ENCODE measurements at places on chromosomes 6 and 20. TPM values are rescaled to one million over a fixed set of nuclear protein-coding genes. Genes with fewer than 3 reads are reported as not detected.

The BFSP1 gene
- total RNA-seq, result 0.69 TPM

GRCh38 chr6:151689499-151690201 lies 117.8 kb upstream of the ESR1 start:
- no peak overlapping the region for H3K27ac ChIP-seq
- H3K36me3 ChIP-seq, result no peaks in the 10 kb centered on the region
- H3K27me3 ChIP-seq, result no peaks in the 10 kb centered on the region
- H3K4me3 ChIP-seq, result no peak overlapping the region
- H3K4me1 ChIP-seq, result no peaks in the 10 kb centered on the region

DNA sequence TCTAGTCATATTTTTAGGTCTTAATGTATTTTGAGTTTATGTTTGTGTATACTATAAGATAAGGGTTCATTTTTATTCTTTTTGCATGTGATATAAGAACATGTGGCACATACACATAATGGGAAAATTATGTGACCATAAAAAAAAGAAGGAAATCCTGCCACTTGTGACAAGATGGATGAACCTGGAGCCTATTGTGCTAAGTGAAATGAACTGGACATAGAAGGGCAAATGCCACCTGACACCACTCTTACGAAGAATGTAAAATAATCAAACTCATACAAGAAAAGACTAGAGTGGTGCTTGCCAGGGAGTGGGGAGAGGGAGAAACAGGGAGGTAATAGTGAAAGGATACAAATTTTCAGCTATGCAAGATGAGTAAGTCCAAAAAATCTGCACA lies 126.1 kb downstream of the PLEKHG1 start:
- peaks cover 2% of the 10 kb centered on the region for H3K27me3 ChIP-seq
- DNase-seq, result no peak
- H3K4me3 ChIP-seq, result no peak overlapping the region
- H3K27ac ChIP-seq, result no peak overlapping the region

- H3K4me3 ChIP-seq, result no peak overlapping the region
- peak overlapping the region; percentile 72 for H3K27ac ChIP-seq
- peaks cover 4% of the 10 kb centered on the region for H3K36me3 ChIP-seq
- H3K27me3 ChIP-seq, result no peaks in the 10 kb centered on the region
These were observed 115.6 kb upstream of the B3GAT2 start for GRCh38 chr6:71072508-71072907.

The IL17F gene
- not detected for total RNA-seq

- no peak for DNase-seq
- no peaks in the 10 kb centered on the region for H3K4me1 ChIP-seq
- no peaks in the 10 kb centered on the region for H3K36me3 ChIP-seq
- H3K27me3 ChIP-seq, result no peaks in the 10 kb centered on the region
- no peak overlapping the region for H3K4me3 ChIP-seq
These were observed 387.1 kb upstream of the AGPAT4 start for GRCh38 chr6:161660666-161661571.

GRCh38 chr6:36973647-36974046 lies 12.3 kb downstream of the MTCH1 start:
- peaks cover 2% of the 10 kb centered on the region for H3K27me3 ChIP-seq
- no peak overlapping the region for H3K4me3 ChIP-seq
- H3K27ac ChIP-seq, result no peak overlapping the region
- DNase-seq, result no peak
- no peaks in the 10 kb centered on the region for H3K4me1 ChIP-seq

The SOBP gene
- 16.1 TPM for total RNA-seq

DNA sequence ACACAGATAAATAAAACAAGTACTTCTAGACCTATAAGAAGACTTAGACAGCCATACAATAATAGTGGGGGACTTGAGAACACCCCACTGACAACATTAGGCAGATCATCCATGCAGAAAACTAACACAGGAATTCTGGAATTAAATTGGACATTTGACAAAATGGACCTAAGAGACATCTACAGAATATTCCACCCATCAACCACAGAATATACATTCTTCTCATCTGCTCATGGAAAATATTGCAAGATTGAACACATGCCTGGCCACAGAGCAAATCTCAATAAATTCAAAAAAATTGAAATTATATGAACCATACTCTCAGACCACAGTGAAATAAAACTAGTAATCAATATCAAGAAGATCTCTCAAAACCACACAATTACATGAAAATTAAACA lies 44.3 kb upstream of the KIAA1586 start:
- no peak overlapping the region for H3K27ac ChIP-seq
- peaks cover 5% of the 10 kb centered on the region for H3K36me3 ChIP-seq
- H3K4me3 ChIP-seq, result no peak overlapping the region
- H3K4me1 ChIP-seq, result no peaks in the 10 kb centered on the region

DNA sequence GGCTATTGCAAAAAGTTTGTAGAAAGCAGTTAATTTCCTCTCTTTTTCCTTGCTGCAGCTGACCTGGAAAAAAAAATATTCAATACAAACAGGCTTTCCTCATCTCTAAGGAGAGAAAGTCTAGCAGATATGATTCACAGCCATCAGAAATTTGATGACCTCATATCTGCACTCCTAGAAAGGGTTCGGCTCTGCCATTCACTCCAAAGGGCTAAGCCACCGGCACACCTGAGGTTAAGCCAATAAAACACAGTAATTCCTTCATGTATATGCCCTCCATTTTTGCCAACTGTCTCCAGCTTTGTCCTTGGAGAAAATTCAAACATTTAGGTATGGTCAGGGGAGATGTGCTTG lies 18.7 kb upstream of the LY86 start:
- H3K4me1 ChIP-seq, result peaks cover 2% of the 10 kb centered on the region
- H3K27ac ChIP-seq, result no peak overlapping the region
- H3K4me3 ChIP-seq, result no peak overlapping the region

DNA sequence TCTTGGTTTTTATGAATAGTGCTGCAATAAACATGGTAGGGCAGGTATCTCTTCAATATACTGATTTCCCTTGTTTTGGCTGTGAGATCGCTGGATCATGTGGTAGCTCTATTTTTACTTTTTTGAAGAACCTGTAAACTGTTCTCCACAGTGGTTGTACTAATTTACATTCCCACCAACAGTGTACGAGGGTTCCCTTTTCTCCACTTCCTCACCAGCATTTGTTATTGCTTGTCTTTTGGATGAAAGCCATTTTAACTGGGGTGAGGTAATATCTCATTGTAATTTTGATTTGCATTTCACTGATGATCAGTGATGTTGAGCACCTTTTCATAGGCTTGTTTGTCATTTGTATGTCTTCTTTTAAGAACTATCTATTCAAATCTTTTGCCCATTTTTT lies 8.0 kb upstream of the ARG1 start:
- DNase-seq, result no peak
- no peaks in the 10 kb centered on the region for H3K36me3 ChIP-seq
- H3K4me1 ChIP-seq, result no peaks in the 10 kb centered on the region
- H3K4me3 ChIP-seq, result no peak overlapping the region

- no peak overlapping the region for H3K27ac ChIP-seq
- H3K4me3 ChIP-seq, result no peak overlapping the region
- peaks cover 13% of the 10 kb centered on the region for H3K4me1 ChIP-seq
- H3K36me3 ChIP-seq, result no peaks in the 10 kb centered on the region
- DNase-seq, result no peak
These were observed 45.8 kb upstream of the PIM1 start for GRCh38 chr6:37123957-37124729.

GRCh38 chr20:64168381-64169090 lies 4.3 kb downstream of the MYT1 start:
- peak overlapping the region; percentile 99 for H3K4me3 ChIP-seq
- H3K27me3 ChIP-seq, result peaks cover 42% of the 10 kb centered on the region
- peaks cover 5% of the 10 kb centered on the region for H3K36me3 ChIP-seq
- peak overlapping the region; percentile 100 for H3K27ac ChIP-seq
- DNase-seq, result no peak

The RAD21L1 gene
- total RNA-seq, result not detected

The HSPA12B gene
- total RNA-seq, result 0.44 TPM

GRCh38 chr20:15063081-15063480 lies 725.7 kb upstream of the FLRT3 start:
- H3K4me1 ChIP-seq, result peaks cover 2% of the 10 kb centered on the region
- no peaks in the 10 kb centered on the region for H3K36me3 ChIP-seq
- H3K27me3 ChIP-seq, result no peaks in the 10 kb centered on the region
- H3K4me3 ChIP-seq, result no peak overlapping the region

- H3K4me1 ChIP-seq, result no peaks in the 10 kb centered on the region
- H3K27me3 ChIP-seq, result peaks cover 2% of the 10 kb centered on the region
- DNase-seq, result no peak
- no peak overlapping the region for H3K4me3 ChIP-seq
- peaks cover 3% of the 10 kb centered on the region for H3K36me3 ChIP-seq
These were observed 18.3 kb downstream of the ZNF335 start for GRCh38 chr20:45953672-45954071.

DNA sequence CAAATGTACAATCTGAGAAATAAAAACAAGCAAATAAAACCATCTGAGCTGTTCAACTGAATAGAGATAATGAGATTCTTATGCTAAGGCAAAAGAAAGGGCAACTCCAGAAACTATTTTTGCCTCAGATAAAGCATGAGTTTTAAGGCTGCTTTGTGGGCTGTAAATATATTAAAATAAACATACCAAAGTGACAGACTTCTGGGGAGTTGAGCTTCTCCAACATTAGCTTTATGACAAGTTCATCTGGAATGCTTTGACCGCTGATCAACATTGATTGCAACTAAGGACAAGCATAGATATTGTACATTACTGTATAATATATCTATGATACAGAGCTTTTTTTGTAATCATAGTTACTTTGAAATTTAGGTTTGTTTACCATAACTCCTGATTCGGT lies 19.3 kb downstream of the AK9 start:
- no peaks in the 10 kb centered on the region for H3K4me1 ChIP-seq
- no peak for DNase-seq
- H3K27me3 ChIP-seq, result no peaks in the 10 kb centered on the region

DNA sequence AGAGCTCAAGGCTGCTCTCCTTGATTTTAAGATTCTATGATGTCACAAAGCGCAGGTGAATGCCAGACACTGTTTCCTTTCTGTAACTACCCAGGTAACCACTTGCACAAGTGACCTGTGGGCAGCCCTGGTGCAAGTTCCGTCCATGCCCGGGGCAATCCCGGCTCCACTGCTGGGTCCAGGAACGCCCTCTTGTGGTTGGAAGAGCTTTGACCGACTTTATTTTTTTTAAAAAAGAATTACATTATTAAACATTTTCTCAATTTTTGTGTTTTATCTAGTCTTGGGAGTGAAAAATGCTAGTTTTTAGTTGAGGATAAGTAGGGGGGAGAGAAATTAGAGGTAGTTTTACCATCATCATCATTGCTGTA lies 695.2 kb downstream of the QKI start:
- H3K4me3 ChIP-seq, result no peak overlapping the region
- DNase-seq, result no peak
- no peaks in the 10 kb centered on the region for H3K36me3 ChIP-seq
- no peak overlapping the region for H3K27ac ChIP-seq
- H3K27me3 ChIP-seq, result peaks cover 2% of the 10 kb centered on the region

DNA sequence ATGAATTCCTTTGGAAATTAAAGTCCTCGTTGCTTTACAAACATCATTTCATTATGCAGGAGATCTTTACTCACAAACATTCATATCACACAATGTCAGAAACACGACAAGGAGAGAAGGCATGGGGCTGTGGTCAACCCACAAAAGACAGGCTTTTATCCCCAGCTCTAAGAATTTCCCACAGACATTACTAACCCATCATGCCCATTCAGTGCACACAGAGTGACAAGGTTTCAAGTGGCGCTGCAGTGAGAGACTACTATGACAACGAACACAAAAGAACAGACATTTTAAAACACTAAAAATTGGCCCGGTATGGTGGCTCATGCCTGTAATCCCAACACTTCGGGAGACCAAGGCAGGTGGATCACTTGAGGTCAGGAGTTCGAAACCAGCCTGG lies 579.8 kb upstream of the AGPAT4 start:
- H3K4me1 ChIP-seq, result peaks cover 26% of the 10 kb centered on the region
- H3K27me3 ChIP-seq, result peaks cover 6% of the 10 kb centered on the region
- H3K27ac ChIP-seq, result no peak overlapping the region
- H3K4me3 ChIP-seq, result no peak overlapping the region
- no peak for DNase-seq

The LY6G5C gene
- 13.8 TPM for total RNA-seq

DNA sequence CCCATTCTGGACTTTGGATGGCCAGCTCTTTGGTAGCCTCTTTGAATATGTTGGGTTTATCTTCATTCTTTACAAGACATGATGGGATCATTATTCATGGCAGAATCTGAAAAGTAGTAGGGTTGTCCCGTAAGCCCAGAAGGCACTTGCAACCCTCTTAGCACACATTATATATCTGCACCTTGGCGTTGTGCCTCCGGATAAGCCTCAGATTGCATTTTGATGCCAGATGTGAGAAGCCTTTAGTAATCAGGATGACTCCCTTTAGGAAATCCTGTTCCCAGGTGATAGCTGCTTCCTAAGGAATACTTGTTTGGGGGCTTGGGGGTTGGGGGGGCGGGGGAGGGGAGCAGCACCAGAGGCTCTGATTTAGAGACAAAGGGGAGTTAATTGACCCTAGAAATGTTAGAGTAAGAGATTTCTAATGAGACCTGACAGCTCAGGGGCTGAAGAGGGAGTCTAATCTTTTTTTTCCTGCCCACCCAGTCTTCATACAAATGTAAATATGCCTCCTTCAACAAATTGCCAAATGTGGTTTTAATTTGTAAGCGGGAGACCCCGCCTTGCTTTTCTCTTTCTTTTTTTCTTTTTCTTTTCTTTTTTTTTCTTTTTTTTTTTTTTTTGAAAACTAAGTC lies 55.1 kb downstream of the JAG1 start:
- peaks cover 9% of the 10 kb centered on the region for H3K4me1 ChIP-seq
- no peaks in the 10 kb centered on the region for H3K27me3 ChIP-seq
- H3K36me3 ChIP-seq, result no peaks in the 10 kb centered on the region

GRCh38 chr6:110654096-110654820 lies 161.0 kb downstream of the CDK19 start:
- H3K27me3 ChIP-seq, result no peaks in the 10 kb centered on the region
- no peak overlapping the region for H3K27ac ChIP-seq
- H3K36me3 ChIP-seq, result no peaks in the 10 kb centered on the region
- no peak overlapping the region for H3K4me3 ChIP-seq

- no peak for DNase-seq
- peak overlapping the region; percentile 30 for H3K27ac ChIP-seq
- H3K4me3 ChIP-seq, result no peak overlapping the region
- H3K36me3 ChIP-seq, result no peaks in the 10 kb centered on the region
These were observed 128.9 kb downstream of the FOXC1 start for GRCh38 chr6:1738558-1739081.

DNA sequence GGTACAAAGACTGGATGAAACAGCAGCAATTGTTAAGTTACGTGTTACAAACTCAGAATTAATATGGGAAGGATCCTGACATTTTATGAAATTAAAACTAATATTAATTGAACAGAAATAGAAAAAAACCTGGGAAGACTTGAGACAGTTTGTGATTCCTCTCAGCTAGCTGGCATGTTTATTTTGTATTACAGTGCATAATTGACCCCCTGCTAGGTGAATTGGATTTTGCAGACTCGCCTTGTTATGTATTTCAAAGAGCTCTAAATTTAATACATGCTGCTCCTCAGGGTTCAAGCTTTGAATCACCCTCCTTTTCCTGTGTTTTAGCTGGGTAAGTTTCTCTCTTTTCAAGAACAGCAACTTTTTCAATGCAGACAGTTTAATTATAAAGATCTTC lies 339.4 kb downstream of the PLCB1 start:
- peaks cover 4% of the 10 kb centered on the region for H3K4me1 ChIP-seq
- H3K27me3 ChIP-seq, result no peaks in the 10 kb centered on the region
- H3K4me3 ChIP-seq, result no peak overlapping the region

The HLA-DOA gene
- total RNA-seq, result 0.69 TPM
